BE2C (cell line): ENCODE measurements at places on chromosomes 5 and 9.
A peak's percentile ranks its signal among the peaks of the same experiment; 100 is the strongest.

GRCh38 chr9:98101416-98101815 is 17.6 kb downstream of the TRIM14 start:
- no peak for DNase-seq

DNA sequence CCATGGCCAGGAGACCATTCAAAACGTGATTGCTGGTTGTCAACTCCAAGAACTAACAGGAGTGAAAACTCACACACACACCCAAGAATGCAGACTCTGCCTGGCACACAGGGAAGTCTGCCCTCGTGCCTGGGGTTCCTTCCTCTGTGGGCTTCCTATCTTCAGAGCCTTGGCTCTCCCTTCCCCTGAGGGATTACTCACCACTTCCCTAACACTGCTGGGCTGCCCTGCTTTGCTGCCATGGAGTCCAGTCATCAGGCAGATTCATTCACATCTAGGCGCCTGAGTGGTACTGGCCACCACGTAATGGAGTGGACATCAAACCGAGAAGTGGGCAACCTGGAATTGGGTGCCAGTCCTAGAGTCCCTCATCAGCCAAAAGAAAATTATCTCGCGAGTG is 76.4 kb upstream of the PRSS3 start:
- DNase-seq = no peak

DNA sequence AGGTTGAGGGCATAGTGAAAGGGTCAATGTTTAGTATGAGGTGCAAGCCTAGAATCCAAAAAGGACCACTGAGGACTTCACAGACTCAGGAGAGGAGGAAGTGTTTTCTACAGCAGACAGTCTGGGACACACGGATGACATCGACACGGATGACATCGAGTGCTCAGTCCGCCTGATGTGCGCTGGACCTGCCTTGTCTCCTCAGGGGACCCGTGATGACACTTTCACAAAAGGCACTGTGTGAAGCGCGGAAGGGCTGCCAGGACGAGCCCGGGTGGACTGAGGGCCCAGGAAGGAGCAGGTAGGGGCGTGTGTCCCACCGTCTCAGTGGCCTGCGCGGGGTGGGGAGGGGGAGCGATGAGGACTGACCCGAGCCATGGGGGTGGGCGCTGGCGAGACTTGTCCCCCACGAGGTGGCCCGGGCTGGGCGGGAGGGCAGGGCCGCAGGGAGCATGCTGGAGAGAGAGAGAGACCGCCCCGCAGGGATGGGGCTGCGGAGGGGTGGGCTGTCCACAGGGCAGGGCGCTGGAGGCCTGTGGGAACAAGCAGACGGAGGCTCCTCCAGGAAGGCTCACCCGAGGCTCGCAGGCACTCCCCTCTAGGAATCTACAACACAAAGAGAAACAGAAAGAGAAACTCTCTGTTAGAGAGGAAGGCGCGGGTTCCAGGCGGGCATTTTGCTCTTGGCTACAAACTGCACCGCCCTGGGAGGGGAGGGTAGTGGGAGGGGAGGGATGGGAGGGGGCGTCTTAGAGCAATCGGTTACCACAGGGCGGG is 54.9 kb downstream of the USP20 start:
- no peak for DNase-seq

- DNase-seq = no peak
Measured at GRCh38 chr5:167281925-167282324, 1009.5 kb upstream of the WWC1 start.

DNA sequence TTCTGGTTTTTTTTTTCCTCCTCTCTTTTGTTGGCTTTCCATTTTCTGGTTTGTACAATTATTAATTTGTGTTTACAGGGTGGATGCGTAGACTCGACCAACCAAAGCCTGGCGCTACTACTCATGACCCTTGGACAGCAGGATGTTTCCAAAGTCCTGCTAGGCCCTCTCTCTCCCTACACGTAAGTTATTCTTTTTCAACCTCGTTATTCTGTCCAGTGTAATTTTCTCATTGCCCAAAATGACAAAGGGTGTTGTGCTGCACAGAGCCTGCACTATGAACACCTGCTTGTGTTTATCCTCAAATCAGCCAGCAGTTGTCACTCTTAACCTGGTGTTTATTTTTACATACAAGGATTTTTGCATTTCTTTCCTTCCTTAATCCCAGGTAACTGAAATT is 56.6 kb downstream of the RCL1 start:
- no peak for DNase-seq

- no peak for DNase-seq
Measured at GRCh38 chr5:1279443-1280151, 15.3 kb downstream of the TERT start.

GRCh38 chr5:117551236-117551635 is 976.6 kb upstream of the SEMA6A start:
- peak; percentile 5 for DNase-seq

DNA sequence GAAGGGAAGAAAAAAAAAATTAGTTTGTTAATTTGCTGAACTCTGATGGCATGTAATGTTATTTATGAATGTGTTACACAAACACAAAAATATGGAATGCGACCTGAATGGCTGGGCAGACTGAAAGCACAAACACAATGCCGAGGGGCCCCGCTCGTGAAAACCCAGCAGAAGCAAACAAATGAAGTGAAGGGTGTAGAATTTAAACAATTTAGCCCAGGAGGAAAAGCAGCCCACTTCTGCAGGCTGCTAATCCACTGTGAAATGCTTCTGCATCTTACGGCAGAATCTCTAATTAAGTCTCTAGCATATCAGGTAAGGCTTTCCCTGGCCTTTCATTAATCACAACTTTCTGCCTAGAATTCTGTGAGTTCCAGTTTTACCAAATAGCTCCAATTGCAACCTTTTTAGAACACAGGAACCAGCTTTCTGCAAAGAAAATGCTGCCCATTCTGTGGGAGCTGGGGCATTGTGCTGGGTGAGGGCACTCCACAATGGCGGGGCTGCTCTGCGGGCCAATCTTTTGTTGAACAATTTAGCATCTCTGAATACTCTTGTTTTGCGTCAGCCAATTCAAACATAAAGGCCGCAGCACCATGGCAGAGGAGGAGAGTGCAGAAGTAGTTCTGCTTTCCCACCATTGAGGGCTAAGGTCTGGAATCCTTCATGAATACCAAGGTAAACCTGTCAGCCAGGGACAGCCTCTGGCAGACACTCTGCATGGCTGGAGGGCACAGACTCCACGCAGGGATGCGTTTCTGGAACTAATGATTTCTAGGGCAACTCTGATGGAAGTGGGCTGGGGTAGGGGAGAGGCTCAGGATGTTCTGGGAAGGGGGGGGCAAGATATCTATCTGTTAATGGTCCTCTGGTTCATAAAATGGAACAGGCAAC is 66.4 kb downstream of the PTCH1 start:
- DNase-seq = peak; percentile 88
